ENCODE measurements at places on chromosomes 1 and 21.

DNA sequence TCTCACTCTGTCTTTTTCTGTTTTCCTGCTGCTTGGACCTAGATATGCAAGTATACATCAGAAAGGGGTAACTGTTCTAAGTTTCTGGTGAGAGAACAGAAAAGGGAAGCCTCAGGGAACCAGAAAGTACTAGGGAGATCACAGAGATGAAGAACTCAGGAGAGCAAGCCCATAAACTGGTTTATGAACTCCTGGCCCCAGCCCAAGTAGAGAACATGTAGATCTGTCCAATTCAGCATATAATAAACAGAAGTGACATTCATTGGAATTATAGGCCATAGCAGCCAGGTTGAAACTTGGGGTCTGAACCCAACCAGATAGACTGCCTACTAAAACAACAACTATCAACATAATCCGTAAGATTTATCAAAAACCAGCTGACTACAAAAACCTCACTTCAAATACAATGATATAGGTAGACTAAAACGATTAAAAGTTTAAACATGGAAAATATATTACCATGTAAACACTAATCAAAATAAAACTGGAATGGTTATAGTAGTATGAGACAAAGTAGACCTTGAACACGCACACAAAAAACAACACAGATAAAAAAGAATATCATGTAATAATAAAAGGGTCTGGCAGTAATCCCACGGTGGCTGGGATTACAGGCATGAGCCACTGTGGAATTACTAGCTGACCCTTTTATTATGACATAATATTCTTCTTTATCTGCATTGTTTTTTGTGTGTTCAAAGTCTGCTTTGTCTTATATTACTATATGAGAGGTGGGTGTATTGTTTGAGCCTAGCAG, 65.0 kb downstream of the ZSWIM5 start:
- ATAC-seq, result no peak

DNA sequence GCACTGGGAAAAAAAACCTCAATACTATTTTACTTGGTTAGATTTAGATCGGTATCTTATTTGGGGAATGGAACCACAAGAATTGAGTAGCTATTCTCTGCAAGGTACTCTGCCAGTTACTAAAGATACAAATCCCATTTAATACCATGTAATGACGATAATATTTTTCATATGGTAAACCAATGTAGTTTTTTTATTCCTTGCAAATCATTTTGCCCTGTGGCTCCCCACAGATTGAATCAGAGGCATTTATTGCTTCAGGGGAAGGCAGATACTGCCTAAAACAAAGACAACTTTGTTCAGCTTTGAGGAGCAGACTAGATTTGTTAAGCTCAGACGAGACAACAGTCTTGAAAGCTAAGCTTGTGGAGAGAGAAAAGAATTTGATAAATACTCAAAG, 226.7 kb upstream of the RUNX1 start:
- ATAC-seq, result no peak

DNA sequence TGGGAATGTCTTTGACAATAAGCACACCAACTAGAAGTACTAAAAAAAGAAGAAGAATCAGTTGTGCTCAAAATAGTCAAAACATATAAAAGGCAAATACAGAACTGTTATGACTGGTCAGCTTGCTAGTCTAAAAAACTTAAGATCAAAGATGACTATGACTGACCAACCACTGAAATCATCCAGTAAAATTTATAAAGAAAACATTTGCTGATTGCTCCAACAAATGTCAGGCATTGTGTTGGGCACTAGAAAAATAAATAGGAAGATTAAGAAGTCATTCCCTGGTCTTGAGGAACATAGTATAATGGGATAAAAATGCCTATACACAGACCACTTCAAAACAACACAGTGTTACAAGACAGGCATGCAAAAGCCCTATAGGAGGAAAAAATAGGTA, 9.3 kb upstream of the ANGPTL3 start:
- no peak for ATAC-seq

DNA sequence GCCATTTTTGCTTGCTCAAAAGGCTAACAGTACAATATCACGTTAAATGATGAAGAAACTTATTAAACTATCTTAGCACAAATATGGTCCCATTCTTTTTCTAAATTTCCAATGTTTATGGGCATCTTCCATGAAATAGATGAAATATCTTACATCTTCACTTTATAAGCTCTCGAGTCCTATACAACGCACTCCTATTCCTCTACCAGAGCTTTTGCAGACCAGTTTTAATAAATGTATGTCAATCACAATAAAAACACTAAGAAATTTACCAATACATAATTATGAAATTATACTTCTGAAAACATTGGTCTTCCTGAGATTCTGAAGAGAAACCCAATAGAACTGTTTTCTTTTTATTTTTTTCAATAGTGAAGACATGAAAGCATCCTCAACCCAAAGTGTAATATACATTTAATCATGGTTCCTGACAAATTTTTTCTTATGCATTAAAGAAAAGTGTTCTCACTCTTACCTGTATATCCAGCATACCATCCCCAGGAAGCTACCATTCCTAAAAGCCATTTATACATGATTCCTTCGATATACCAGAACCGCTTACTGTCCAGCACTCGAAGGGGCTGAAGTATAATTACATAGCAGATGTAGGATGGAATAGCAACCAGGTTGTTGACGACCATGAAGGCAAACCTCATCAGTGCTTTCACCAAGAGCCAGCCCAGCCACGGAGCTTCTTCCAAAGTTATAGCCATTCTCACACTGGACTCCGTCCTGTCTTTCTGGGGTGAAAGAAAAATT, 1.8 kb downstream of the LPGAT1 start:
- peak; percentile 9 for ATAC-seq

GRCh38 chr1:185152187-185152767, 4.5 kb downstream of the TRMT1L start:
- no peak for ATAC-seq

GRCh38 chr1:155012026-155012546, 9.5 kb downstream of the ZBTB7B start:
- no peak for ATAC-seq

DNA sequence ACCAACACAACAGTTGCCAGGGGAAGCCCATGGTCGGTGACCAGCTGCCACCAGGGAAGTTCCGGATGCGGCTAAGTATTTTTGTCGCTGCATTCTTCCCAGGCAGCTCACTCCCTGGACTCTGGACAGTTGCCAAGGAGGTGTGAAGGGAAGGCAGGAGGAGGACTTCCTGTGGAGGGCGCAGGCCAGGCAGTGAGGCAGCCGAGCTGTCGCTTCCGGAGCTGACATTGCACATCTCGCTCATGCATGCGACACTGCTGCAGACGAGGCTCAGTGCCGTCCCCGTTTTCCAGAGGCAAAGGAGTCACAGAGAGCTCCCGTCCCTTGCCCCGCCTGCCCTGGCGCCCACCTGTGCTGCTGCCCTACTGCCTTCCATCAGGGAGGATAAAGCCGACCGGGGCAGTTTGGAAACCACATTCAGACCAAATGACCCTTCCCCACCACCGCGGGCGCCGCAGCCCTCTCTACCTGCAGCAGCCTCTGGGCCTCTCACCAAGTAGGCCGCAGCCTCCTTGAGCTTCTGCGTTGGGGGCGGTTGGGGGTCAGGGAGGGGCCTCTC, 81.4 kb downstream of the NENF start:
- no peak for ATAC-seq

GRCh38 chr1:28197682-28198415, 21.4 kb upstream of the PTAFR start:
- ATAC-seq, result no peak

DNA sequence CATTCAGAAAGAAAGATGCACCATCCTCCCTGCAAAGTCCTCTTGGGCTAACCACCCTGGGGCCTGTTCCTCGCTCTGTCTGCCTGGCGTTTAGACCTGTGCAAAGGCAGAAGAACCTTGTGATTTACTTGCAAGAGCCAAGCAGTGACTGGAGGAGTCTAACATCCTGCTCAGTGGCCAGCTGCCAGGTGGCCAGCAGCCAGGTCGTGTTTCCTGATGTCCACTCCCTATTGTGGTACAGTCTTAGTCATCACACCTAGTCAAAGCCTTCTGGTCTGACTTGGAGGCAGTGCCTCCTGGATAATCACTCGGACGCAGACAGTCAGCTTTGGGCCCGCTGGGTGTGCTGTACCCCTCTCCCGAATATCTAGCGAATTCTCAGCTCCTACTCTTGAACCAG, 118.1 kb downstream of the PGBD5 start:
- ATAC-seq, result peak; percentile 59

DNA sequence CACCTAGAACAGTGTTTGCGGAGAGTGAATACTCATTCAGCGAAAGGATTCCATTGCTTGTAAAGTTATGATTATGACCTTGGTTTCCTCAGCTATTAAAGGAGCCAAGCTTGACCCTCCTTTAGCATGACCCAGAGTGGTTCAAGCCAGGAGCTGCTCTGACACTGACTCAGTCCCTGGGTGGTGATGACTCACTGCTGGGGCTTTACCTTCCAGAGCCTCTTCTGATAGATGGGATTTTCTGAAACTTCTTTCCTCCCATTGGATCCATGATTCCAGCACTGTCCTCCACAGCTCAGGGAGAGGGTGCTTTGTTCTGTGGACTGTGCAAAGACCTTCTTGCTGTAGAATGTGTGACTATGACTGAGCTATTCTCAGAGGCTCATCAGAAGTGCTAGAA, 77.4 kb downstream of the S1PR1 start:
- peak; percentile 61 for ATAC-seq

DNA sequence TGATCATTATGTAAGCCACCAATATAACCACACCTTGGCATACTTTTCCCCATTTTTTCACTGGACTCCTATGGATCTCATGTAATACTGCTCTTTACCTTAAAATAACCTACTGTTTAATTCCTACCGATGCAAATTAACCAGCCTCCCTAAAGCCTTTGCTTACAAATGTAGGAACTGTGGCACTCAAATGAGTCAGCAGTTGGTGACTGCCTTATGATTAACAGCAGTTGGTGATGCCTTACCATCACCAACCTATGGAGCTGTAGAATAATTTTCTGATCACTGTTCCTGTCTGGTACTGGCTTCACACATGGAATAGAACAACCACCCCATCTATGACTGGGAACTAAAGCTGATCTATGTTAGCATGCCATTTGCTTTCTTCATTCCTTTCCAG, 7.8 kb upstream of the NUDT17 start:
- ATAC-seq, result no peak

GRCh38 chr1:9836632-9836960, 12.8 kb upstream of the CLSTN1 start:
- no peak for ATAC-seq

- ATAC-seq, result no peak
These were observed 20.5 kb upstream of the NPHP4 start for GRCh38 chr1:6012529-6013318.

- no peak for ATAC-seq
These were observed 71.6 kb downstream of the XCL2 start for GRCh38 chr1:168472223-168472622.

DNA sequence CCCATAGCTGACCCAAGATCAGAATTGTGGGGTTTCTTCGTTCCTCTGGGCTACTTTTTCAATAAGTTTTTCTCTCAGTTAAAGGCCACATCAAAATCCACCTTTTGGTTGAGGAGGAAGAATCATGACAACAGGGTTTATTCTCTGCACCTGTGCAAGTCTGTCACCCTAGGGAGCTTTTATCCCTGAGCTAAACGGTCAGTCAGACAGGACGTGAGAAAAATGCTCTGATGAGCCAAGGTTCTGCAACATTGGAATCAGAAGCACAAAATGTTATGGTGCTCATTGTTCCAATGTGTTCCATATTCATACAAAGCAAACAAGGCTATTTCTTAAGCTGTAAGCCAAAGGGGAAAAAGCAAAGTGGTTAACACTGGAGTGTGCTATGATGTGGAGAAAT, 7.4 kb upstream of the ERICH3 start:
- ATAC-seq, result no peak

DNA sequence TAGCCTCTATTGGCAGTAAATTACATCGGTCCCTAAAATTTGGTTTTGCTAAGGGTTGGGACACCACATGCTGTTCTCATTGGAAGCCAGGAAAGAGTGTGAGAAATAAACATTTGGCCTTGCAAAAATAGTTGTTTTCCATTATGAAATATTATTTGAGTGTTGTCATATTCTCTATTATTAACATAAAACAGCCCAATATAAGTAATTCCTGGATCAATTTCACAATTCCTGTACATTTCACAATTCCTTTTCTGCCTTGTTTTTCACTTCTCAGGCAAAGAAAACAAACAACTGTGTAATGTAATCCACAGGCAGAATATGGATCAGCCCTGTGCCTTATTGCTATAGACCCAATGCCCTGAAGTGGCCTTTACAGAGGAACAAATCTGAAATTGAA, 40.5 kb downstream of the C1orf87 start:
- no peak for ATAC-seq

DNA sequence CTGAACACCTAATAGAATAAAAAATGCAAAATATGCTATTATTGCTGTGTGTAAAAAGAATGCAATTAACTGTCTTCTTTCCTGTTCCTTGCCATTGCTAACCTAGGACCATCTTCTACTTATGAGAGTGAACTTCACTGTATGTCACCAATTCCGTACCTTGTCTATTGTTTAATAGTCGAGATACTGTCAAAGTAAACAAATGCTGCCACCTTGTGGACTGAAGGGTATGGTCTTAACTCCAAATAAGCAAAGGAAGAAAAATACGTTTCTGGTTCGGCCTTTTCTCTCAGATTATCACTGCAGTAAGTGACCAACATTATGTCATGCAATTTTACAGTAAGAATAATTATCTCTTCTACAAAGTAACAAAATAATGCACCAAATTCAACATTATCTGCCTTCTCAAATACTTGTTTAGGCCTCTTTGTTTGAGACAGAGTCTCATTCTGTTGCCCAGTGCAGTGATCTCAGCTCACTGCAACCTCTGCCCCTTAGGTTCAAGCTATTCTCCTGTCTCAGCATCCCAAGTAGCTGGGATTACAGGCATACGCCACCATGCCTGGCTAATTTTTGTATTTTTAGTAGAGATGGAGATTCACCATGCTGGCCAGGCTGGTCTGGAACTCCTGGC, 133.4 kb downstream of the COP1 start:
- peak; percentile 98 for ATAC-seq

Data from SK-N-SH treated with all-trans-retinoic acid at 6 μM for 48 hours (cell line).